Stromal cell of bone marrow (primary cell): ENCODE measurements at places on chromosomes 3 and 15.

GRCh38 chr15:63833021-63833696, 589 bp downstream of the HERC1 start:
- DNase-seq, result no peak

DNA sequence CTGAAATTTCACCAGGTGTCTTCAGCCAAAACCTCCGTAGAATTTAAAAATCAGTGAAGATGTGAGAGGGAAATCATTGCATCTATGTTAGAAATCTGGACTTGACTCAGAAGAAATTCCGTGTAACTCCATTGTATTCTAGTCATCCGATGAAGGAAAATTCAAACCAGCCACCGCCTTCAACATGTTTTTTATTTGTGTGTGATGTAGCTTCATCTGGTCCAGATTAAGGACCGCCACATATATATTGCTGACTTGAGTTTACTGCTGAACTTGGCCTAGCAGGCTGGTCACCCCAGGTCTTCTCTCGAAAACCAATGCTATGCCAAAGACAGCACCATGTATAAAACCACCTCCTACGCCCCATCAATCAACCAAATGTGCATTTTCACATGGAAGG, 120.9 kb downstream of the FOXP1 start:
- no peak for DNase-seq

- no peak for DNase-seq
Measured at GRCh38 chr15:47377465-47377864, 339.8 kb upstream of the SEMA6D start.

- DNase-seq, result peak; percentile 59
Measured at GRCh38 chr3:37779289-37780152, 82.2 kb upstream of the CTDSPL start.

GRCh38 chr15:76075046-76075445, 15.3 kb downstream of the TMEM266 start:
- DNase-seq, result no peak

- DNase-seq, result no peak
Measured at GRCh38 chr15:57391537-57391936, 15.2 kb downstream of the CGNL1 start.

- DNase-seq, result no peak
Measured at GRCh38 chr3:171390051-171390941, 69.9 kb downstream of the TNIK start.

DNA sequence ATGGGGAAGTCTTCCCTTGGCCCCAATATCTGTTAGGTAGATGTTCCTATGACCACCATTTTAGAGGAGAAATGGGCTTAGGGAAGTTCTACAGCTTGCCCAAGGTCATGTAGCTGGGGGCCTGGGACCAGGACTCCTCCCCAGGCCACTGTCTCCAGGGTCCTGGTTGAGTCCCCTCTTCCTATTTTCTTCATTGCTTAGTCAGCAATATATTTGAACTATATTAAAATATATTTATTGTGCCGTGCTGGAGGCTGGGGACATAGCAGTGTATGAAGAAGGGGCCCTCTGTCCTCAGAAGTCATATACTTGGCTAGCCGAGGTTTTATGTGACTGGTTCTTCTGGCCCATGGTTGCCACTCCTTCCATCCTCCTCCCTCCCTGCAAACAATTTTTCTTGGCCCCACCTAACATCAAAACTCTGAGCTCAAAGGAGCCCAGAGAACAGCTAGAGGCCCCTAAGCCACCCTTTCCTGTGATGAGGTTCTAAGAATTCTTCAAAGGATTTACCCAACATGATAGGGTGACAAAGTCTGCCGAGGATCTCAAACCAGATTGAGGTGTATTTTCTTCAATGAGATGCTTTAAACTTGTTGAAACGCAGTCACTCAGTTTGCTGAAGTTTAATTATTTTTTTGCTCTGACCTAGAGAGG, 121.2 kb upstream of the RASGRP1 start:
- DNase-seq, result no peak

GRCh38 chr3:3714572-3714971, 84.7 kb upstream of the LRRN1 start:
- no peak for DNase-seq

GRCh38 chr3:44795197-44795596, 33.6 kb downstream of the KIF15 start:
- no peak for DNase-seq

- DNase-seq, result no peak
Measured at GRCh38 chr3:187775549-187775948, 30.3 kb upstream of the BCL6 start.

DNA sequence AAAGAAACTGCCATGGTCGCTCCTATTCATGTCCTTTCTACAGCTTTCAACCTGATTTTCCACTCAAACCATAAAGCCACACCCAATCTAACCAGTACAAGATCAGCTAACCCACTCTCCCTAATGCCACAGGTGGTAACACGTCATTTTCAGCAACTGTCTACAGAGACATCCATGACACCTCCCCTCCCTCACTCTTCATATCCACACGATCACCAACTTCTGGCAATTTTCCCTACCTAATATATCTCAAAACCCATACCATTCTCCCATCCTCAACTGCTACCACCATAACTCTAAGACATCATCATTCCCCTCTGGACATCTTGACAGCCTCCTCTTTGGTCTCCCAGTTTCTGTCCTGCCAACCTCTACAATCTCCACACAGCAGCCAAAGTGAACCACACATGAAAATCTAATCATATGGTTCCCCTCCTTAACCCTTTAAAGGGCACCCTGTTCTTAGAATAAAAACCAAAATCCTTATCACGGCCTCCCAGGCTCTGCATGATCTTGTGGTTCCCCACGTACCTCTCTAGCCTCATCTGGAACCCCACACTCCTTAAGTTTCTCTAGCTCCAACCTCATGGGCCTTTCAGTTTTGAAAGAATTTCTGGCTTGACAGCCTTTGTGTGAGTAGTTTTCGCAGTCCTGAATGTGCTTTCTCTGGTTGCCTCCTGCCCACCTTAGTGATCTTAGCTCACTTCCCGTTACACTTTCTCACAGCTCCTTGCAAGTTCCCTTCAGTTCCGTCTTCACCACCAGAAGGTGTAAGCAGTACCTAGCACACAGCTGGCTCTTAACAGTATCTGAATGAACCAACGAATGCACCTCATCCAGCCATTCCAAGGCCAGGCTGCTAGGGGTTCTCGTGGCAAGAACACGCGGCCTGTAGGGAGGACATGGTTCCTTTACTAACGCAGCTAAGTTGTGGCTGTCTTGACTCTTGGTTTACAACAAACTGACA, 33.4 kb downstream of the SPINK8 start:
- no peak for DNase-seq

GRCh38 chr3:45057557-45057956, 31.5 kb downstream of the CLEC3B start:
- DNase-seq, result no peak

- no peak for DNase-seq
Measured at GRCh38 chr3:72847282-72847681, 963 bp downstream of the SHQ1 start.

DNA sequence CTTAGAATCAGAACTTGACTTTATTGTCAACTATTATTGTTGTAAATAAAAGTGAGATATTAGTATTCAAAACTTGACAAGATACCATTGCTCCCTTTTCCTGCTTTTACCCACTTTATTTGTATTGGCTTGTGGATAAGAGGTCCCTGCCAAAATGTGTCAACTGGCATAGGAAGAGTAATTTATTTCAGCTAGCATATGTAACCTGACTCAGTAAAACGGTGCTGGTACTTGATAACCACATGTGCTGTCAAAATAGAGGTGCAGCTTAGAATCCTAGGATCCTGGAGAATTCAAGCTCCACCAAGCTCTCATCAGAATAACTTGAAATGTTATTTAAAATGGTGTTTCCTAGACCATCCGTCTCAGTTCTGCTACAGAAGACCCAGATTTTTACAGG, 90.2 kb upstream of the TGFBR2 start:
- DNase-seq, result no peak

GRCh38 chr15:91263632-91264531, 163.8 kb downstream of the SV2B start:
- peak; percentile 31 for DNase-seq

DNA sequence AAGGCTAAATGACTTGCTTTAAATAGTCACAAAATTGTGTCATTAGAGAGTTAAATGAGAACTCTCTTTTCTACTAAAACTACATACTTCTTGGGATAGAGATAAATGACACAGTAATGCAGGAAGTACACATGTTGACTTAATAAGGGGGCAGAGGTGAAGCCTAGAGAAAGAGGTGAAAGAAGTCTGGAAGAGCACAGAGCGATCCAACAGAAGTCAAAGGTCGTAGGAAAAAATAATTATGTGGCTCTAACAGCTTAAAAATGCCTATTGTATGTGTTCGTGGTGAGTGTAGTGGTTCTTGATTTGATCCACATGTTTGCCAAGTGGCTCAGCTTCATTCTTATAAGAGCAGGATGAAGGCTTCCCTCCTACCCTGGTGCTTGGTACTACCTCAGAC, 61.7 kb downstream of the TMEM212 start:
- no peak for DNase-seq

- DNase-seq, result no peak
Measured at GRCh38 chr3:159640225-159640624, 348.4 kb upstream of the IL12A start.

- no peak for DNase-seq
Measured at GRCh38 chr3:148861277-148861869, 3.7 kb upstream of the CPA3 start.

DNA sequence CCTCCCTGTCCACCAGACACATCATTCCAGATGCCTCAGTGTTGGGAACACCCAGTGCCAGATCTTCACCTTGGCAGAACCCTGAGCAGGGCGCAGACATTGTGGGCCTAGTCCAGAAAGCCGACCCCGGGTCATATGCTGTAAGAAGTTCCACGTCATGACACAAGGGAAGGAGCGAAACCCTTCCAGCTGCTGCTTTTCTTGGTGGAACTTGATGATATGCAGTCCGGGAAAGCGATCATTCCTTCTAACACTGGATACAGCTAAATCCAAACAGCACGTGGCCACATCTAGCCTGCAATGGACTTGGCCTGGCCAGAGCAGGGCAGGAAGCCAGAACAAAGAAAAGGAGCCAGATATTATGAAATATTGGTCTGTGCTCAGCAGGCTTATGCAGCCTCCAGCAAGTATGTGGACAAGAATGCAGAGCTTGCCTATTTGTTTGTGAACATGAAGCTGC, 22.0 kb downstream of the GASK1A start:
- peak; percentile 95 for DNase-seq

GRCh38 chr15:28105224-28105791, 6.2 kb upstream of the OCA2 start:
- no peak for DNase-seq

- no peak for DNase-seq
Measured at GRCh38 chr3:38325256-38325655, 21.3 kb upstream of the XYLB start.

DNA sequence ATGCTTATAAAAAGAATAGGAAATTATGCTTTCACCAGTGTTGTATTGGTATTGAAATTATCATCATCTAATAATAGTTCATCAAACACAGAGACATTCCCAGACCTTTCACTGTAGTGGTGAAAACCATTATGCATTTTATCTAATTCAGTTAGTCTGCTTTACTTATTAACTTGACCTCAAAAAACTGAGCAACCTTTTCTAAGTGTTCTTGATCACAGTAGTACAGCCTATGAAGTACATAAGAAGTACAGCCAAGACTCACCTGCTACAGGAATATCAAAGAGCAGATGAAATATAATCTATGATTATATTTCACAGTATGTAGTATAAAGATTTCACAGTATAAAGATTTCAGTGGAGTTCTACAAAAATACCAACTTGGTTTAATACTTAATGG, 75.2 kb downstream of the FILIP1L start:
- DNase-seq, result no peak
